ENCODE measurements at places on chromosomes 11 and 22.

DNA sequence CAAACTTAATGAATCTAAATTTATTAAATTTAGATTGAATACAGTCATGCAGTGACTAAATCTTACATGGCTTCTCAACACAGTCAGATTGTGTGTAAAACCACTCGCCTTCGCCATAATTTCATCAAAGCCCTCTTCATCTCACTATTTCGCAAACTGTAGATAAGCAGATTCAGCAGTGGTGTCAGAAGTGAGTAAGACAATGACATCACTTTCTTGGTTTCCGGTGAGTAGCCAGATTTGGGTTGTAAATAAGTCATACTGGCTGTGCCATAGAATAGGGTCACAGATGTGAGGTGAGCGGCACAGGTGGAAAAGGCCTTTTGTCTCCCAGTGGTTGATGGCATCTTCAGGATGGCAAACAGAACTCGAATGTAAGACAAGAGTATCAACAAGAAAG lies 3.4 kb downstream of the OR10A6 start:
- DNase-seq, result no peak

GRCh38 chr22:20636075-20636812 lies 128.8 kb downstream of the MED15 start:
- no peak for DNase-seq

- DNase-seq, result no peak
Observed at GRCh38 chr11:57210781-57211180, 26.3 kb downstream of the APLNR start.

GRCh38 chr11:35207471-35208403 lies 68.8 kb downstream of the CD44 start:
- DNase-seq, result no peak

DNA sequence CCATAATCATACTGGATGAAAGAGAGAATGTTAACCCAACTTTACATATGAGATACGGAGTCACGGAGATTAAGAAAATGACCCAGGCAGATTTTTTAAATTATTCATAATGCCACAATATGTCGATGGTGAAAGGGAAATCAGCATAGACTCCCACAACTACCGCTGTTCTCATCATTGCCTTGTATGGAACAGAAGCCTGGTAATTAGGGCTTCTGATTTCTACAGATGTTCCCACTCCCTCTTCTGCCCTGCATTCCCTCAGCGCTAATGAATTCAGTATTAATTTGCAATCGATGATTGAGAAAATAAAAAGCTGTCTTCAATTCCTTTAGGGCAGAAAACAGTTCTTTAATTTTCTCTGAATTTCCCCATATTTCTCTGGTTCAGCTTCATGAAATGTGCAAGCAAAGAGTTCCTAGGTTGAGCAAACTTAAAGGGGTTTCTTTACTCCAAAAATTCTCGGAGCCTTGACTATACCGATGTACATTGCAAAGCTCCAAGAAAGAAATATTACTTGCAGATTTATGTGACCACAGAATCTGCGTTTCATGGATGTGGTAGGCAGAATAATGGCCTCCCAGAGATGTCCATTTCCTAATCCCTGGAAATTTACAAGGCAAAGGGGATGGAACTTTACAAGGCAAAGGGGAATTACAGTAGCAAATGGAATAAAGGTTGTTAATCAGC lies 134.9 kb upstream of the ZC3H12C start:
- no peak for DNase-seq

DNA sequence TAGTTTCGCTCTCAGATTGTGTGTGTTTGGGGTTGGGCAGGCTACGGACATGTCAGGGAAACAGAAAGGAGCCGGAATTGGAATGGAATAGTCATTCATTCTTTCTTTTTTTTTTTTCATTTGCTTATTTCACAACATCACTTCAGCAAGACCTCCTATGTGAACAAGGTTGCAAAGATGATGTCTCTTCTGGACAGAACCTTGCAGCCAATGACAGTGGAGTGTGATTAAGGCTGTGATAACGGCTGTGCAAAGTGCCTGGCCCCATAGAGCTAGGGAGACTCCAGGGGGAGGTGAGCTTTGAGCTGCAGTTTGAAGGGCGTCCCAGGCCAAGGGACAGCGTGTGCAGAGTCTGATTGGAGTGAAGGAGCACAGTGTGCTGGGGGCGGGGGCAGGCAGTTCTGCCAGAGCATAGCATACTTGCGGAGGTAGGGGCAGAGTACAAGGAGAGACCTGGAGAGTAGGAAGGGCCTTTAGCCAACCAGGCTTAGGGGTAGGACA lies 3.4 kb downstream of the TIGD3 start:
- peak; percentile 48 for DNase-seq

- DNase-seq, result no peak
Observed at GRCh38 chr11:88744140-88744539, 321.6 kb downstream of the GRM5 start.

DNA sequence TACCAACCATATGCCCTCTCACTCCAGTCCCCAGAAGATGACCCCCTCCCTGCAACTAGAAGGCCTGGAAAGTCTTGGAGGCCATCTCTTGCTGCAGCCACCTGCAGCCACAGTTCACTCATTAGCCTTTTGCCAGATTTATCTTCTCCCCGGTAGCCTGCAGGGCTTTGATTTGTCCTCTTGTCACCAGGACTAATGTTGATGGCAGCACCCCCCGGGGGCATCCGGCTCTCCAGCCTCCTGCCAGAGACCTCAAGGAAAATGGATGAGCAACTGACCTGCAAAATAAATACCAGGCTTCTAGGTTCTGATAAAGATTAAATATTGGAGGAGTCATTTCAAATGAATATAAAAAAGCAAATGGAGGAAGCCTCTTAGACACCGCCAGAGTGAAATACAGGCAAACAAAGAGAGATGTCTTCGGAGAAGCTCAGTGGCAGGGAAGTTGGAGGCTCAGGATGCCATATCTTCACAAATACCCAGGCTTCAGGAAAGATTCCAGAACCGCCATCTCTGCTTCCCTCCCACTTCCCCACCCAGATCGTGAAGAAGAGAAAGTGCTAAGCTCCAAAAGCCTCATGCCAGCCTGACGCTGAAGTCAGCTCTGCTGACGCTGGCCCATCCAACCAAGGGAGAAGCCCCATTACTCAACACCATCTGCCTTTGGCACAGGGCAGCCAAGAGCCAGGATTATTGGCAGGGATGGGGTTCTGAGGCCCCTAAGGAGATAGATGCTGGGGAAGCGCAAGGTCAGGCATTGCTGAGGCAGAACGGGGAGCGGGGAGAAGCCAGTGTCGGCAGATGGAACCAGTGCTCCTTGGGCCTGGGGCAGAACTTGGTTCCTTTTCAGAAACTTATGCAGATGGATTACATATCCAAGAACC lies 362.7 kb downstream of the CADM1 start:
- DNase-seq, result no peak

DNA sequence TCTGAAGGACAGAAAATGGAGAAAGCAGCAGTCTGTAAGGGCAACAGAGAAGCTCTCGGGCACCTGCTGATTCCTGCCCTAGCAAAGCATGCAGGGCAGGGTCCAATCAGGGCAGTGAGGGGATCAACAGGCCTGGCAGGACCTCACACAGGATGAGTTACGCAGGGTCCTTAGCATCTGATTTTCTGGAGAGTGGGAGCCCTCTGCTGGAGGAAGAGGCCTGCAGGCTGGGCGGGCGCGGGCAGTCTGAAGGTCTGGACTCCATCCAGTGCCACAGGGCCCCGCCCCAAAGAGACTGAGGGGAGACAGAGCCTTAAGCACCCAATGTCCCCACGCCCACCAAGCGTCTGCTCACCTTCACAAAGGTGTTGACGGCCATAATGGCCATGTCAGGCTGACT lies 28.9 kb downstream of the AP1B1 start:
- peak; percentile 66 for DNase-seq

- DNase-seq, result no peak
Observed at GRCh38 chr22:27111796-27112672, 454.6 kb downstream of the MIAT start.

DNA sequence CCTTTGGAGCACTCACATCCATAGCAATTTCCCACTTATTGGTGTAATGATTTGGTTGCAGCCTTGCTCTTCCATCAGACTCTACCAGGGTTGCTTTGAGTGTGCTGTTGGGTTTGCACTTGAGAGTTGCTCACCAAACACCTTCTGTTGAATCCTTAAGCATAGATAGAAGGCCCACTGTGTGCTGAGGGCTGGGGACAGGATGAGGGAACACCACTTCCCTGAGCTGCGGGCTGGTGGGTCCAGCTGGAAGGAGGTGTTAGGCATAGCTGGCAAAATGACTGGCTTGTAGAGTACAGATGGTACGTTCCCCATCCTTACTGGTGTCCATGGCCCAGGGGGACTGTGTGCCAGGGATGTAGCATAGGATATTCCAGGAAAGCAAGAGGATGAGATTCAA lies 3.9 kb downstream of the PRDM11 start:
- DNase-seq, result no peak

DNA sequence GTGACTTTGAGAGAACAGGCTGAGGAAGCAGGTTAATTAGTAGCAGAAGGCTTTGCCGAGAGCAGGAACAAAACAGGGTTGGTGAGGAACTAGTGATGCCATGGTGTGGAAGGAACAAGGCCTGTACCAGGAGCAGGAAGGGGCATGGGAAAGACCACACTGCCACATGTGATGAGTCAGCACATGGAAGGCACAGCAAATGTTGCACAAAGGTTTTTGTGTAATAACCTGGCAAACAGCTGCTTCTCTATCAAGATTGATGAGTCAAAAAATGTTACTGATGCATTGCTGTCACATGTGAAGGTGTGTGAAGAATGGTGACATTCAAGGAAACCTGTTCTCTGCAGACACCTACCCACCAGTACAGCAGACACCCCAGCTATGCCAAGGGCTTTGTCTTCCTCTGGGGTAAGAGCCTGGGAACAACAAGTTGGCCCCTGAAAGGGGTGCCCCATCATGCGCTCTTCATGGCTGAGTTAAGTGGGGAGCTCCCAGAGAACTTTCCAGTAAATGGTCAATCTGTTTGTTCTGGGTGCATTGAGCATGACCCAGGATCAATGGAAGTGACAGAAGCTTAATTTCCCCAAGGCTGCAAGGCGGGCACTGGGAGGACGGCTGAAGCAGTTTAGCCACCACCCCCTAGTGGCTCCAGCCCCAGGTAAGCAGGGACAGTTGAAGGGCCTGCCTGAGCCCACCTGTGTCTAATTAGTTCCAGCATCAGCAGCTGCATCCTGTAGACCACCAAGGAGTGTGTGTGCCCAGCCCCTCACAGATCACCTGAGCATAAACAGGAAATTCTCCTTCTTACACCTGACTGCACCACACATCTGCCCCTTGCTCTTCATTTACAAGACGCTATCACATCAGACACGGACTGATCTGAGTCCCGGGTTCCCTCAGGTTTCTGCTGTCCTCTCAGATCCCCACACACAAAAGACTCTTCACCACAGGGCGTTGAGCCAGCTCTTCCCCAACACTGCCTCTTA lies 47.6 kb downstream of the GGTLC2 start:
- no peak for DNase-seq

Measured in heart right ventricle (tissue), 16 donors.